Foreskin fibroblast (primary cell): ENCODE measurements at places on chromosomes 5 and 9.

- DNase-seq = no peak
Observed at GRCh38 chr5:32604800-32605765, 19.7 kb downstream of the SUB1 start.

DNA sequence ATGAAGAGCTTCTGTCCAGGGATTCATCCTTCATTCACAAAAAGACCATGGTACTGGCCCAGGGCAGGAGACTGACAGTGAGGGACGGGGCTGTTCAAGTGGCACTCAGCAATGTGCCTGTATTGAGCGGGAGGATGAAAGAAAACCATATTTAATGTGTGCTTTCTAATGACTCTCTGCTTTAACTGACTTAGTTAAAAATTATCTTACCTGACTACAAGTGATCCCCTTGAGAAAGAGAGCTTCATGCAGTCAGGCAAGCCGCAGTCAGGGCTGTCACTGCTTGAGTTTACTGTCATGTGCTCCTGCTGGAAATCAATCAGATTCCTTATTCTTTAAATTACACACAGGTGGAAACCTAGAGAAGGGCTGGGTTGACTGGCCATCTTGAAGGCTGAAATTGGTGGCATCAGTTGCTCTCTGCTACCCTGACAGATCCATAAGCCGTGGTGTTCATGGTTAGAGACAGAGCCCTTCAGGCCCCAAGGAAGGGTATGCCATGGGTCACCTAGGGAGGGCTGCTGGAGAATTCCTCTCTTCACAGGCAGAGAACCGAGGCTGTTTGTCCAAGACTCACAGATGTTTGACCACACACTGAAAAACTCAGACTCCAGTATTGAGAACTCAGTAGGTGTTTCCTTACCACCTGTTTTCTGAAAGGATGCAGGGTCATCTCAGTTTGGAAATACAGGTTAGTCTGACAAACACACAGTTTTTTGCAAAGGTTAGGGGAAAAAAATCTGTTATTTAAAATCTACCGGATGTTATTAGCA, 70.9 kb downstream of the TRIO start:
- no peak for DNase-seq

GRCh38 chr5:14167211-14167845, 24.2 kb downstream of the TRIO start:
- DNase-seq = peak; percentile 73

DNA sequence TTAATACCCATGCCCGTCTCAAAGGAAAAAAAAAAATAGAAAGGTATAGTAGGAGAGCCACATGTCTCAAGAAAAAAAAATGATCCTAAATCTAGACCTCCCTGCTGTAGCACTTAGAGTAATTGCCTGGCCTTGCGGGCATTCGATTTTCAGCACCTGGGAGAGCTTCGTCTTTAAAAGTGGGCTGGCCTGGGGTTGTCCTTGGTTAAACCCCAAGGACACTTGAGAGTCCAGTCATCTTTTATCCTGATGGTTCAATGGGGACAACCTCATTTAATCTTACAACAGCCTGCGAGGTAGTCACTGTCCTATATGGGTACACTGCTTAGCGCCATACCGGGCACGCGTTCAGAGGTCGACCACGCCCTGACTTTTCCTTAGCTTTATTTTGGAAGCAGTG, 60.1 kb downstream of the MAT2B start:
- peak; percentile 28 for DNase-seq

GRCh38 chr5:142713121-142713706, 27.3 kb upstream of the FGF1 start:
- peak; percentile 67 for DNase-seq

- DNase-seq = no peak
Observed at GRCh38 chr5:169554251-169554650, 29.3 kb upstream of the SPDL1 start.

DNA sequence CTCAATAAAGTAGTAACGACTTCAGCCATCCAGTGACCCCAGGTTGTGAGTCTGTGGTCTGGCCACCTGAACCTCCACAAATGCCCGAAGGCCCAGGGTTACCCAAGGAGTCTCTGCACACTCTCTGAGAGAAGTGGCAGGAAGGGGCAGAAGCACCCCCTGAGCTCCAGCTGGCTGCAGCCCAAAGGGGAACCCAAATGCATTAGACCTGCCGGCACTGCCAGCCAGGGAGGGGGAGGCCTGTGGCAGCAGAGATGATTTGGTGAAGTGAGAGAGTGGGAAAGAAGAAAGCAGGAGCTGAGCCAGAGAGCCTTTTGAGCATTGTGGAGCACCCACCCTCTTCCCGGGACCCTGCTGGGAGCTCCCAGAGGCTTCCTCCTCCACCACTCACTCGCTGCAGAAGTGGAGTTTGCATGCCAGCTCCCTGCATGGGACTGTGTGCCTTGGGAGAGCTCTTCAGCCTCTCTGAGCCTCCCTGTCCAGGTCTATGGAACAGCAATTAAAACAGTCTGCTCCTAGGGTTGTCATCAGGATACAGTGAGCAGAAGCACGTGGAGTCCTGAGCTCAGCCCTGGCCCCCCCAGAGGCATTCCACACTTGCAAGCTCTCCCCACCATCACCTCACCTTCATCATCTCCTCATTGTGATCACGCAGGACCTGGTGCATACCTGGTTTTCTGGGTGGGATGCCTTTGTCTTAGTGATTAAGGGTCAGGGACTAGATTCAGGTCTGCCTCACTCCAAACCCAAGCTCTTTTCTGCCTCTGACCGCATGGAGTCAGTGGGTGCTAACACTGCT, 13.8 kb upstream of the ANGPTL2 start:
- no peak for DNase-seq

GRCh38 chr5:137758715-137759306, 4.6 kb upstream of the HNRNPA0 start:
- peak; percentile 35 for DNase-seq

DNA sequence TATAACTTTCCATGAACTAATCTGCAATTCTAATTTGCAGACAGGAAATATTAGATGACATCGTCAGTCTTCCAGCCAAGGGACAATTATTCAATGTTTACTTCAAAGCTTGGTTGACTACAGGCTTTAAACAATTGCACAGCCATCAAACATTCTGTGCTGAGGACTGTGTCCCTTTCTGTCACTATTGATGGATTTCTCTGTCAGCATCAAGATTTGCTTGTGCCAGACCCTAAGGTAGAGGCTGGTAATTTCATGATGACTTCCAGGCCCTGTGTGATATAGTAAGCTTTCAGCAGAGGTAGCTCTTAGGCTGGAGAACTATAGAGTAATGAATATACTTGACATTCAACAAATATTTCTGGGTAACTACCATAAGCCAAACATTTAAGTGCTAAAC, 229.3 kb upstream of the ACTBL2 start:
- DNase-seq = no peak

GRCh38 chr9:19085295-19085694, 17.4 kb downstream of the HAUS6 start:
- DNase-seq = no peak

DNA sequence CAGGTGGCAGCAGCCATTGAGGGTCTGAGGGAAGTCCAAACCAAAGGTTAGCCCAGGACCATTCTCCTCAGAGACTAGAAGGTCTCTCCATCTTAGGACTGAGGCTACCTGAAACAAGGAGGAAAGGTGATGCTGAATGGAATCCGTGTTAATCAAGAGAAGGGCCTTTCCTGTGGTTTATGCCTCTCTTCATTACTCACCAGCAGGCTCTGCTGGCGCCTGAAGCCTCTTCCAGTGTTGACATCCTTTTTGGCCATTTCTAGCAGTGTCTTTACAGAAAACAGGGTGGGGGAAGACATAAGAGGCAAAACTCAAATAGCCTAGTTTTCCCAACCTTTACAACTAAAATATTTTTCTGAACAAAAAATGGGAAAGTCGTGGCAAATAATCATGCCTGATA, 98.0 kb downstream of the ENC1 start:
- no peak for DNase-seq

DNA sequence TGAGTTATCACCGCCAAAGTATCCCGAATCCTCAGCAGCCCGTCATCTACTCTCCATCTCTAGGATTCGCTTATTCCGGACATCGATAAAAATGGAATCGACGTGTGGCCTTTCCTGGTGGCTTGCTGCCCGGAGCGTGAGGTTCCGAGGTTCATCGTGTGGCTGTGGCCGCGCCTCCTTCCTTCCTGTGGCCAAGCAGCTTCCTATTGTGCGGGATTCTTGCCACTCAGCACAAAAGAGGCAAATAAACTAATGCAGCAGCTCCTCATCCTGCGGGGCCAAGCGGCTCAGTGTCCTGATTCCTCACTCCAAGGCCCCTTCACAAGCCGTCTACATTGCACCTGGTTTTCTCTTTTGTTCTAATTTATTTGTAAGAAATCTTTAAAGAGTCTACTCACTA, 800.9 kb downstream of the CDH9 start:
- no peak for DNase-seq

GRCh38 chr5:74396913-74397622, 243.5 kb downstream of the ENC1 start:
- DNase-seq = no peak

DNA sequence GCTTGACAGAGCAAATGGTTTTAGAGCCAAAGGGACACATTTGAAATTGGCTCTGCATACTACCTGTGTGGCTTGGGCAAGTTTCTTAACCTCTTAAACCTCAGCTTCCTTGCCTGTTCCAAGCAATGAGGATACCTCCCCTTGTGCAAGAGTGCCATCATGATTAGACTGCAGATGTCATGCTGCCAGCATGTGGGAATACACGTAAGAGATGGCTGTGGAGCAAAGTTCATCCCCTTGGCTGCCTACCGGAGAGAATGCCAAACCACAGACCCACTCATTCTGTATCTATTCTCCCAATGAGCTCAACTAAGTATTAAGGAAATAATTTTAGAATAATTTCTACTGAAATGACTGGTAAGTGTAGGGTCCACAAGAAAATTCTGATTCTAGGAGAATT, 101.3 kb downstream of the WDR41 start:
- DNase-seq = peak; percentile 92

DNA sequence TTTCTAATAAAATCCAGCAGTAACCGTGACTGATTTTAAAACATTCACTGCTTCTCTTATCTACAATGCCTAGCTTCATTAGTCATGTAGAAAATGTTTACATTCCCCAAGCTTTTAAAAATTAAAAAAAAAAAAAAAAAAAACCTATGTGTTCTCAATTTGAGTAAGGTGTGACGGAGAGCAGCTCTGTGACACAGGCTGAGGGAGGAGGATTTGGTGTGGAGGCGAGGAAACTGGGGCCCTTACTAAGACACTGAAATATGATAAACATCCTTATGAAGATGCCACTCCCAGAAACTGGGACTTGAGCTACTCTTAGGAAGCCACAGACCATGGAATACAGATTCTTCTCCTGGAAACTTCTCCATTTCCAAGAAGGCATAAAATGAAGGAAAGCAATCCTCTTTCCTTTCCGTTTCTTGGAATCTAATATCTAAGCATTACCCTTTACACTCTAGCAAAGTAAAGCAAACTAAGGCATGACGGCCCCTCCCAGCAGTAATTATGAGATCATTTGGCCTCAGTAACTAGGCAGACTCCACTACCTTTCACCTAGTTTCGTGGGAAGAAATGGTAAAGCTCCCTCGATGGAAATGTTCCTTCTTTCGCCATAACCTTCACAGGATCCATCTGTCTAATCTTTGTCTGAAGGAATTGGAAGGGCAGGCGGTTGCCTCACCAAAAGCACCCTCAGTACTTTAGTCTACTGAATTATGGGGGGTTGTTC, 23.5 kb downstream of the GRAMD2B start:
- DNase-seq = peak; percentile 34

DNA sequence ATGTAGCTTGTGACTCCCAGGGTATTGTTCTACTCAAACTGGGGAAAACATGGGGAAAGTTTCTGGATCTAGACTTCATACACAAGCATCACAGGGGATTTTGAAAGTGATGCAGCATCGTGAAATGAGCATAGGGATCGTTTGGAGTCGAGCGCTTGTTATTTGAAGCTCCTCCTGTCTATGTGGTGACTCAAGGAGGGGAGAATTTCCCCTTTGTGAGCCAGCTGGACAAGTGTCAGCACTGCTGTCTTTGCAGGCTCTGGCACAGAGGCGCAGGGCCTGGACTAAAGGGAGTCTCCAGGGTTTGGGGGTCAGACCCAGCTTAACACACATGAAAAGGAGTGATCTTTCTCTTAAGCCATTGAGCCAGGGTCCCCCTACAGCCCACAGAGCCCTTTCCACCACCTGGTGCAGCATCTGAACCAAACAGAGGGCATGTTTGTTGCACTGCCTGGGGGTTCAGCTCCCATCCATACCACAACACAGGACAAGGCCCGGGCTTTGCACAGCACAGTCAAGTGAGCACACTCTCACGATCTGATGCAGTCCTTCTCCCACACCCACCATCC, 51.0 kb downstream of the IRF1 start:
- peak; percentile 87 for DNase-seq

GRCh38 chr5:80151890-80152289, 104.0 kb downstream of the SERINC5 start:
- DNase-seq = no peak

- DNase-seq = peak; percentile 77
Observed at GRCh38 chr9:36165826-36166167, 3.4 kb upstream of the CCIN start.

DNA sequence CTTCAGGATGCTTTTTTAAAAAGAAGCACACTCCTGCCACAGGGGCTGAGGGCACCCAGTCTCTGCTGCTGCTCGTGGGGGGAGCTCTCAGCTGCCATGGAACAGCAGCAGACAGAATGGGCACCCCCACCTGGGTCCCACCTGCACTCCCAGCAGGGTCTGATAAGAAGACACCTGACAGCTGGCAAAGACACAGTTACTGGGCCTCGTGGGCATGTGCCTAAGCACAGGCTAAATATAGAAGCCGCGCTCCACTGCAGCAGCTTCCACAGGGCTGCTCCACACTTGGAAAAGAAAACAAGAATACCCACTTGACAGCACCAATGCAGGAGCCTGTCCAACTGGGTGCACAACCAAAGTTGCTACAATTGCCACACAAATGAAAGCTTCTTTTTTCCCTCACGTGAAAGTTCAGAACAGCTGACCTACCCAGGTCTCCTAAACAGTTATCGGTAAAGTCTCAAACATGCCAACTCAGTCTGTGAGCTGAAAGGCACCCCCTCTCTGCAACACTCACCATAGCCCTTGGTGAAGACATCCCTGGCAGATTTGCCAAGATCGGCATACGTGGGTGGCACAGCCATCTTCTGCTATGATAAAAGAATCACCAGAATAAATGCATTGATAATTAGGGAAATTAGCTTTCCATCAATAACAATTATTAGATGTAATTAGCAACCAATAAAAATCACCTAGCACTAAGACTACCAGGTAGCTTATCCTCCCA, 12.2 kb downstream of the VDAC1 start:
- DNase-seq = no peak

GRCh38 chr9:97394881-97395280, 17.0 kb upstream of the TDRD7 start:
- DNase-seq = no peak

DNA sequence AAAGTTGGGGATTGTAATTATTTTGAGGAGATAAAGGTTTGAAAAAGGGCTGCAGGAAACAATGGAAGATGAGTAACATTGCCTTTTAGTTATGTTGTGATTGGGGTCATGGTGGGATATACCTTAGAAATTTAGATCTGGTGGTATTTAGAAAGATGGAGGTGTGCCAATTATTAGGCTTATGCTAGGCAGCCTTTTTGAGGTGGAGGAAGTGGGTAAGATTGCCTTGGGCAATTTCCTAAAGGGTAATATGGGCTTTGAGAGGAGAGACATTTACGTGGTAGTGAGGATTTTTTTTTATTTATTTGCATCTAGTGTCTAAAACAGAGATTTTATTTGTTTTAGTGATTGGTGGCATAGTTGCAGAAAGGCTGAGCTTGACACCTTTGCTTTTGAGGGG, 10.5 kb downstream of the HSPA4 start:
- no peak for DNase-seq

GRCh38 chr5:130526708-130527107, 622.4 kb downstream of the CHSY3 start:
- no peak for DNase-seq
